ENCODE measurements at places on chromosomes 12 and 14. TPM values are rescaled to one million over a fixed set of nuclear protein-coding genes. Genes with fewer than 3 reads are reported as not detected.

The FAR2 gene
- 5.2 TPM for total RNA-seq

- peaks cover 10% of the 10 kb centered on the region for H3K27me3 ChIP-seq
- H3K36me3 ChIP-seq = no peaks in the 10 kb centered on the region
- no peaks in the 10 kb centered on the region for H3K4me1 ChIP-seq
Measured at GRCh38 chr14:76352639-76353281, 23.2 kb upstream of the ESRRB start.

- H3K27me3 ChIP-seq = no peaks in the 10 kb centered on the region
- DNase-seq = no peak
- no peak overlapping the region for H3K27ac ChIP-seq
- no peak overlapping the region for H3K4me3 ChIP-seq
Measured at GRCh38 chr12:44372259-44372658, 503.9 kb downstream of the NELL2 start.

- peaks cover 19% of the 10 kb centered on the region for H3K4me1 ChIP-seq
- no peaks in the 10 kb centered on the region for H3K36me3 ChIP-seq
- H3K27me3 ChIP-seq = no peaks in the 10 kb centered on the region
- no peak overlapping the region for H3K4me3 ChIP-seq
- DNase-seq = peak; percentile 36
Measured at GRCh38 chr12:114664651-114665320, 19.2 kb downstream of the TBX3 start.

All from hepatocyte (in vitro differentiated cells).